ENCODE measurements at places on chromosomes 4 and X.
A peak's percentile ranks its signal among the peaks of the same experiment; 100 is the strongest.

GRCh38 chr4:43778187-43778915 is 670.3 kb downstream of the KCTD8 start:
- DNase-seq = no peak

GRCh38 chr4:141348125-141348524 is 127.4 kb downstream of the ZNF330 start:
- DNase-seq = no peak

- no peak for DNase-seq
Measured at GRCh38 chrX:43693602-43694406, 37.7 kb downstream of the MAOA start.

GRCh38 chr4:39259571-39260330 is 77.4 kb downstream of the WDR19 start:
- no peak for DNase-seq

DNA sequence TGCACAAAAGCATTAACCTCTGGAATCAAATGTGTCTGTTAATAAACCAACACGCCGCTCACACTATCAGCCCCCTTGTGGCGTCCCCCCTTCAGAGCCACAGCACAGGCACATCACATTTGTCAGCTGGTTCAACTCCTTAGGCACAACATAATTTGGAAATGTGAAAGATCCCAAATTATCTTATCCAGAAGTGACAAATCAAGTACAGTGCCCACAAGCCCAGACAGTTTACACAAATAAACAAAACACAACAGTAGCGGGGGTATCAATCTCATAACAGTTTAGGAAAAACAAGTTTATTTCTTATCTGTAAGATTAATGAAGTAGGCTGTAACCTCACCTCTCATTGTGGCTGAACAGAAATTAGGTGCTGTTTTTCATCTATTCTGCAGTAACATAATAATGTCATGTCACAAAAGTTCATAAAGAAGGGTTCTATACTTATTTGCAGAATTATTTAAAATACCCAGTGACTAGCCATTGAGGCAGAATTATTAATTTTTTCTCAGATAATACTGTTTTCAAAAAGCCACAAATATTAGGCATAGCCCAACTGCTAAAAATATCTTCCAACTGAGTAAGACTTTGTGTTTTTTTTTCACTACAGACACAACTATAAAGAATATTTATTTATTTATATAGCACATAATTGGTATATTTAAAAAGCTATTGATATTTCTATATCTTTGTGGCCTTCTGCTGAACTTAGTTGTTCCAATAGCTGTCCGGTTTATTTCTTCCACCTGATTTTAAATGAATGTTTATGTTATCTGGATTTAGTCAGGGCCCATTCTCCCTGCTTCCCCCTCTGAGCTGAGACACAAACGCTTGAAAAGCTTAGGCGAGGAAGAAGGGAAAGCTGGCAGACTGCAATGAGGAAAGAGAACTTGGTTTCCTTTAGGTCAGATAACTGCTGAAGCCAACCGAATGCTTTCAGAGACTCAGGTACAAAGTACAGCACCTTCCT is 214.7 kb downstream of the QDPR start:
- DNase-seq = no peak

GRCh38 chrX:14676431-14676830 is 147.1 kb downstream of the GLRA2 start:
- DNase-seq = no peak

DNA sequence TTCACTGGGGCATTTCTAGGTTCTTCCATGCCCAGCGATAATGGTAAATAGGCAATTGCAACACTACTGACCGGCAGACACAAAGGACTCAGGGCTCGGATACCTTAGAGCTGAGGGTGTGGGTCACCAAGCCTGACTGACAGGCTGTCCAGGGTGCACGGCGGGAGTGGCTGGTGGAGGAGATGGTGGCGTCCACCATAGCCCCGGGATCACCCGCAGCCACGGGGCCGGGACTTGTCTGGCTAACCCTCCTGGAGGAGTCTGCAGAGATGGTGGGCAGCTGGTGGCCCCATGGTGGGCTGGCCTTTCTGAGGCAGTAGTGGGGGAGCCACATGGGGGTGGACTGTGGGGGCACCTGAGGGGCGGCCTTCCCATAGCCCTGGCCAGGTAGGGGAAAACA is 11.7 kb upstream of the ABLIM2 start:
- DNase-seq = no peak

DNA sequence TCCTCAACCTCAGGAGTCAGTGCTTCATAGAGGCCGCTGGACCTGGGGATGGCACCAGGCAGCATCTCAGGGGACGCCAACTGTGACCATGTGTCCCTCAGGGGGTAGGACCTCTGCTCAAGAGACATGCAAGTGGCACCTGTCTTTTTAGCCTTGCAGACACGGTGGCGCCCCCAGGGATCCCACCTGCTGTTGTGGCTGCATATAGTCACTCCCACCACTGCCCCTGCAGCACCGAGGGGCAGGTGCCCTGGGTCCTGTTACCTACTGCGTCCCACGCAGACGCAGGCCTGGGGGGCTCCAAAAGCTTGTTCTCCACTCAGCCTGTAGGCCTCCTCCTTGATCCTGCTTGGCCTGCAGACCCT is 2.5 kb downstream of the MYL5 start:
- DNase-seq = no peak

DNA sequence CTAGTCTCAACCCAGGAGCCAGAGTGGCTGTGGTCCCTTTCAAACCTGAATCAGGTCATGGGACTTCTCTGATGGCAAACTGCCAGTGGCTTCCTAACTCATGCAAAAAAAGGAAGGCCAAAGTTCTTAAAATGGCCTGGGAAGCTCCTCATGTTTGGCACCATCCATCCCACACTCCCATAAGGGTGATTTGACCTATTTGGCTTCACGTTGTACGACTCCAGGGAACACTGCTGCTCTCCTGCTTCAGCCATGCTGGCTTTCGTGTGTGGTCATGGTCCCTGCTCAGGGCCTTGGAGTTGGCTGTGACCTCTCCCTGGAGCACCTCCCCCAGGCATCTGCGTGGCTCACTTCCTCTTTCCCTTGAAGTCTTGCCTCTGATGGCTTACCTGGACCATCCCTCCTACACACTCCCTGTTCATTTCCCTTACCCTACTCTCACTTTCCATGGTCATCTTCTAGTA is 12.8 kb upstream of the TMSB4X start:
- DNase-seq = no peak

- no peak for DNase-seq
Measured at GRCh38 chr4:98474408-98474844, 184.0 kb downstream of the TSPAN5 start.

GRCh38 chr4:167041524-167041923 is 192.8 kb downstream of the SPOCK3 start:
- DNase-seq = no peak

DNA sequence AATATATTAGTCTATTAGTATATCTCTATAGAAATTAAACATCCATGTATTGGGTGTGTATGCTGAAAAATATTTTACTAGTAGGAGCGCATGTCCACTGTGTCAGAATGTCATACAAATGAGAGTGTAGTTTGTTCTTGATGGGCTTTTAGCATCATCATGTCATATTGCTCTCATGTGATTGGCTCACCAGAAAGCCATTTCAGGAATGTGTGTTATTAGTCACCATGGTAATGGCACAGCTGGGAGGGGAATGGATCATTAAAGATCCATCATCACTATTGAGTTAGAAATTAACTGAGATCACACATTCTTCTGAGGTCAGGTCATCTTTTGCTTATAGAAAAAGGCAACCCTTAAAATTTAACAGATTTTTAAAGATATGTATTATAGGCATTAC is 77.3 kb downstream of the PHEX start:
- no peak for DNase-seq

GRCh38 chr4:93828332-93828994 is at the start of gene ATOH1:
Gene ATOH1 (plus strand): TSS chr4:93828753. CDS start chr4:93828927, 174 bp downstream.
- no peak for DNase-seq

DNA sequence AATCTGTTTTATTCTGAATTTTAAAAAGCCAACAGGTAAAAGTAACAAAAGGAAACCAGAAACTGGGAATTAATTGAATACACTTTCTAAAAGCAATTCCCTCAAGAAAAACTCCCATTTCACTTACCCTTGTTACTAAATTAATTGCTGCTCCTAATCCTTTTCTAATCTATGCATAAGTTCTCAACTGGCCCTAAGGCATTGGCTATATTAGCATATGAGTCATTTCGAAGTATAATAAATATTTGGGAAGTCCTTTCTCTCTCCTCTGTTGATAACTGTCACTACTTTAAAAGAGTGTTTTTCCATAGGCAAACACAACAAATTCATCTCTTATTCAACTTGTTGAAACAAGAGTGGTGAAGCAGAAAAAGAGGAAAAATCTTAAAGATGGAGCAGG is 486.5 kb upstream of the HTR2C start:
- DNase-seq = no peak

- no peak for DNase-seq
Measured at GRCh38 chrX:51024106-51024696, 113.7 kb downstream of the BMP15 start.

- DNase-seq = no peak
Measured at GRCh38 chrX:21638311-21638710, 19.8 kb downstream of the KLHL34 start.

- DNase-seq = no peak
Measured at GRCh38 chrX:40422021-40422420, 158.7 kb upstream of the ATP6AP2 start.

GRCh38 chrX:10074241-10074941 is 82.4 kb upstream of the CLCN4 start:
- DNase-seq = no peak

- no peak for DNase-seq
Measured at GRCh38 chrX:16639966-16640365, 10.0 kb upstream of the S100G start.

DNA sequence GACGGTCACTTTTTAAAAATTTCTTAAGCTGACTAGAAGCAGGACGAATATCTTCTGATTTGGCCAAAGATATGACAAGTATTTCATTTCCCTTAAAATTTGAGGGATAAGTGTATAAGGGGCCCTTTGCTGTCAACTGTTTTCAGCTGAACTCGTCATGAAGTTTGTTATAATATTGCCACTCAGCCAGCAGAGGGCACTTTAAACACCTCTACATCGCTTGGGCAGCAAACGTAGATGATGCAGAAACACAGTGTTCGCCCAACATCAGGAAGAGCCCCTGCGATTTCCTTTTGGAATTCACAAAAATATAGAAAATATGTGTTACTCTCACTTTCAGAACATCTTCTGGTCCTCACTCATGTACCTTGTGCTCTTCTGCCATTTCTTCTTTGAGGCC is 435.7 kb upstream of the FMR1 start:
- DNase-seq = no peak

- DNase-seq = no peak
Measured at GRCh38 chr4:175509320-175509719, 302.7 kb downstream of the GPM6A start.

DNA sequence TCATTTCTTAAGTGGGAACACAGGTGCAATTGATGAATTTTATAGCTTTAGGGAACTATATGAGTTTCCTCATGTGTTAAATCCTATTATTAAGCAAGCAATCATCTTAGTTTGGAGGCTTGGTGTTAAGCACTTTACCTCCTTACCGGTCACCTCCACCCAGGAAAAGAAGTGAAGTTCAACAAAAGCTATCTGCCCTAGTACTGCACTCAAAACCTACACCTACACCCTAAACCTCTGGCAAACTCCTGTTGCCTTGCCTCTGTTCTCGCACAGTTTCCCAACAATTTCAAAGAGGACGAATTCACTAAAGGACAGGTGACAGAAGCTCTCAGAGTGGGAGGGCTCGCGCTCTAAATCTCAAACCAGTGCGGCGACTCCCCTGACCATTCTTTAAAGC is 85.7 kb upstream of the TENT5D start:
- no peak for DNase-seq

GRCh38 chr4:185127021-185127925 is 15.8 kb upstream of the SLC25A4 start:
- no peak for DNase-seq

DNA sequence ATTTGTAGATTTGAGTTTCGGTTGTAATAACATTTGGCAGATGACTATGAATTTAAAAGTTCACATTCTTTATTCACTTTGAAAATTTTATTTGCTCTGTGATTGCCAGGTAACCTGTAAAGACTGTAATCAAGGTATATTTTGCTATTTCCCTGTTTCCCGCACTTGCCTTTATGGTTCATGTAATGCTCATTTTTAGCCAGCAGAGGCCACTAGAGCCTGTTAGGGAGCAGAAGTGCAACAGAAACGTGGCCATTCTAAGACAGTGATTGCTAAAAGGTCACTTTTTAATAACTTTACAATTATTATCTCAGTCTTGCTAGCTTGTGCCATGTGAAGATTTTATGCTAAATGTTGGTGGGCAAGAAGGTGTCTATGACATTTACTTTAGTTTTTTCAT is 12.4 kb downstream of the YIPF6 start:
- no peak for DNase-seq

- DNase-seq = no peak
Measured at GRCh38 chrX:135024526-135024925, 2.2 kb upstream of the RTL8B start.

GRCh38 chr4:119041951-119042560 is 93.6 kb upstream of the MYOZ2 start:
- peak; percentile 13 for DNase-seq

DNA sequence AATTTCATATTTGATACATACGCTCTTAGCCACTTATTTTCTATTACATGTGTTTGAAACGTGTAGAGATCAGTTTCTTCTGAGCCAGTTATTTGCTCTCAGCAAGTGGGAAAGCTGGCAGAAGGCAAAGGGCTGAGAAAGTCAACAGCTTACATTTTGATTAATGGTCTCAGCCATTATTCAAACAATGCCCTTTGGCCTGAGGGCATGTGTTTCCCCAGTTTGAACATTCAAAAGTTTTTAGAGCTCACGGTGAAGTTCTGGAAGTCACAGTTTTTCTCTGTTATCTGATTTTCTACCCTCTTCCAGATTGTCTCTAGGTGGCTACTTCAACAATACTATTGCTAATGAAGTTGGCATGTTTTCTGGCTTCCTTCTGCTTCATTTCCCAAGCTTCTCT is 591.8 kb upstream of the CPEB2 start:
- no peak for DNase-seq

DNA sequence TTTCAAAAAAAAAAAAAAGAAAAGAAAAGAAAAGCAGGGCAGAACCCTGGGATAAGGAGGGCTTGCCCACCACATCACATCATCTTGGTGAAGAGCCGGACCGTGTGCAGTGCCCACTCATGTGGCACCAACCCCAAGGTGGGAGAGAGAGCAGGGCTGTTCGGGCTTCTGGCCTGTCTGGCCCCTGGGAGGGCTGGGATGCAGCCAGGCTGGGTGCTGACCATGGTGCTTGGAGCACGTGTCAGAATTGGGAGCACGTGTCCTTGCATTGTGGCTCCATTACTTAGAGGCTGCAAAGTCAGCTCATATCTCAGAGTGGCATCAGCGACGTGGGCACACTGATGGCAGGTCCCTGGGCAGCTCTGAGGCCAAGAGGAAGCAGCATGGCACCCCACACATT is 100.9 kb upstream of the AFAP1 start:
- no peak for DNase-seq

DNA sequence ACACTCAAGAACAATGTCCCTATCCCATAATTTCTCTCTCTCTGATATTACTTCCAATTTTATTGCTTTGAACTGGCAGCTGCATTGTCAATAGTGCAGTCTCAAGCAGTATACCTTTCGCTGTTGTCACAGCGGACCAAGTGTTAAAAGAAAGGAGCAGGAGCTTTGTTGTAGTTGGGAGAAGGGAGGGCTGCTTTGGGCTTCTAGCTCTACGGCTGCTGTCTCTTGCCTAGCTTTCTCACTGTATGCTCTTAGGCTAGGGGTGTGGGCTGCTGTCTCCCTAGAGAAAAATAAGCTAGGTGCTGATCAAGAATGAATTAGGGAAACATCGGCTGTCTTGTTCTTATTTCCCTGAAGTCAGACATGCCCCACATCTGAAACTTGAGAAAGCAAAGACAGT is 52.5 kb downstream of the TRPC5OS start:
- DNase-seq = no peak

- DNase-seq = no peak
Measured at GRCh38 chrX:55057675-55058249, 17.1 kb upstream of the PAGE2B start.
